ENCODE measurements at places on chromosomes 4 and X. TPM values are rescaled to one million over a fixed set of nuclear protein-coding genes. Genes with fewer than 3 reads are reported as not detected.

GRCh38 chr4:86386817-86387415 lies 27.1 kb upstream of the MAPK10 start:
- H3K27me3 ChIP-seq = no peaks in the 10 kb centered on the region
- H3K27ac ChIP-seq = no peak overlapping the region
- no peak for DNase-seq
- no peak overlapping the region for H3K4me3 ChIP-seq
- H3K36me3 ChIP-seq = no peaks in the 10 kb centered on the region

DNA sequence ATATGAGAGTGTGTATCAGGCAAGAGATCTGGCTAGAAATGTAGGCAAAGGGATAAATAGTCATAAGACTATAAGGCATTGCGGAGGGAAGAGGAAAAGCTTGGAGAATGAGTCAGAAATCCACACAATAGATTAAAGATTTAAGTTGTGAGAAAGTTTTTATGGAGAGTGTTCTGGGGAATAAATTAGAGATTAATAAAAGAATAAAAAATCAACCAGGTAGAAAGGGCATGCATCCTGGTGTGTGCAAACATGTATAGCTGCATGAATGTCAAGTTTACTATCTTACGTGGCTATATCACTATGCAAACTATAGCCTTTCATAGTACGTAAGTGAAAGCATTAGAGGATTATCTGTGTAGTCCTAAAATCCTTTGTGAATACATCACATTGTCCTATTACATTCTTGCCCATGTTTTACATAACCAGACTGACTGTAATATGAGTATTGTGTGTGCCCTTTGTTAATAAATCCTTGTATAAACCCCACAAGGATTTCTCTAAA lies 36.9 kb downstream of the SNCA start:
- no peaks in the 10 kb centered on the region for H3K36me3 ChIP-seq
- no peaks in the 10 kb centered on the region for H3K27me3 ChIP-seq
- no peaks in the 10 kb centered on the region for H3K4me1 ChIP-seq
- no peak overlapping the region for H3K27ac ChIP-seq

The TMEM144 gene
- 10.0 TPM for total RNA-seq

The NUDT10 gene
- 8.0 TPM for total RNA-seq

DNA sequence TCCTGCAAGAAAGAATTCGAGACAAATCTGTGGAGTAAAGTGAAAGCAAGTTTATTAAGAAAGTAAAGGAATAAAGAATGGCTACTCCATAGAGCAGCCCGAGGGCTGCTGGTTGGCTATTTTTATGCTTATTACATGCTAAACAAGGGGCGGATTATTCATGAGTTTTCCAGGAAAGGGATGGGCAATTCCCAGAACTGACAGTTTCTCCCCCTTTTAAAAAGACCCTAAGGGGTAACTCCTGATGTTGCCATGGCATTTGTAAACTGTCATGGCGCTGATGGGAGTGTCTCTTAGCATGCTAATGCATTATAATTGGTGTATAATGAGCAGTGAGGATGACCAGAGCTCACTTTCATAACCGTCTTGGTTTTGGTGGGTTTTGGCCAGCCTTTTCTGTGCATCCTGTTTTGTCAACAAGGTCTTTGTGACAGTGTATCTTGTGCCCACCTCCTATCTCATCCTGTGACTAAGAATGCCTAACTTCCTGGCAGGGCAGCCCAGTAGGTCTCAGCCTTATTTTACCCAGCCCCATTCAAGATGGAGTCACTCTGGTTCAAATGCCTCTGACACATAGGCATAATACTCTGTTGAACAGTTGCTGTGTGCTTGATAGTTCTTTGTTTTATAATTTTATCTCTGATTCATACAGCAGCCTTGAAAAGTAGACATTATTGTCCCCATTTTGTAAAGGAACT lies 25.8 kb downstream of the GAB1 start:
- H3K36me3 ChIP-seq = no peaks in the 10 kb centered on the region
- H3K27me3 ChIP-seq = no peaks in the 10 kb centered on the region
- H3K4me3 ChIP-seq = no peak overlapping the region
- no peak for DNase-seq

- H3K4me3 ChIP-seq = no peak overlapping the region
- no peak for DNase-seq
- no peak overlapping the region for H3K27ac ChIP-seq
Measured at GRCh38 chr4:56937262-56937661, 29.6 kb downstream of the REST start.

The CACNA1F gene
- 0.16 TPM for total RNA-seq

DNA sequence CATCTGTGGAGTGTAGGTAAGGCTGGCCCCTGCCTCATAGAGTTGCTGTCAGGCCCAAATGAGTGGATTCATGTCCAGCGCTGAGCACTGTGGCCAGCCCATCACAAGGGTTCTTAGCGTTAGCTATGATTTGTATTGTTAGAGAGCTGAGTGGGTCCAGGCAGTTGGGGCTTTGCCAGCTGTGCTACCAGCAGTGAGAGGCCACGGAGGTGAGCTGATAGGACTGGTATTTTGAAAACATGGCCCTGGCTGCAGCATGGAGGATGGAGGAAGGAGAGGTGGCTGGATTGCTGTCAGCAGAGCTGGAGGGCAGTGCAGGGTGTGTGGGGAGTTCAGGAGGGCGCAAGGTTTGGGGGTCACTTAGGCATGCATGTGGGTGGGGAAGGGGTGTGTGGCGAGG lies 69.8 kb downstream of the PSAPL1 start:
- H3K4me1 ChIP-seq = no peaks in the 10 kb centered on the region
- no peak overlapping the region for H3K27ac ChIP-seq
- no peaks in the 10 kb centered on the region for H3K27me3 ChIP-seq
- DNase-seq = no peak
- H3K4me3 ChIP-seq = no peak overlapping the region

GRCh38 chr4:55609393-55609866 lies 17.4 kb upstream of the PDCL2 start:
- no peak for DNase-seq
- H3K27me3 ChIP-seq = no peaks in the 10 kb centered on the region
- H3K4me3 ChIP-seq = no peak overlapping the region

GRCh38 chrX:25755194-25755593 lies 382.9 kb upstream of the MAGEB18 start:
- no peaks in the 10 kb centered on the region for H3K4me1 ChIP-seq
- DNase-seq = no peak
- no peak overlapping the region for H3K4me3 ChIP-seq

- H3K36me3 ChIP-seq = no peaks in the 10 kb centered on the region
- H3K27me3 ChIP-seq = no peaks in the 10 kb centered on the region
- H3K4me3 ChIP-seq = no peak overlapping the region
- DNase-seq = no peak
- H3K27ac ChIP-seq = no peak overlapping the region
Measured at GRCh38 chr4:142248946-142249345, 597.2 kb downstream of the INPP4B start.

- H3K4me3 ChIP-seq = no peak overlapping the region
- no peak for DNase-seq
- H3K4me1 ChIP-seq = peaks cover 40% of the 10 kb centered on the region
- no peaks in the 10 kb centered on the region for H3K36me3 ChIP-seq
- H3K27ac ChIP-seq = no peak overlapping the region
- H3K27me3 ChIP-seq = no peaks in the 10 kb centered on the region
Measured at GRCh38 chr4:122665161-122665929, 44.5 kb upstream of the IL21 start.

DNA sequence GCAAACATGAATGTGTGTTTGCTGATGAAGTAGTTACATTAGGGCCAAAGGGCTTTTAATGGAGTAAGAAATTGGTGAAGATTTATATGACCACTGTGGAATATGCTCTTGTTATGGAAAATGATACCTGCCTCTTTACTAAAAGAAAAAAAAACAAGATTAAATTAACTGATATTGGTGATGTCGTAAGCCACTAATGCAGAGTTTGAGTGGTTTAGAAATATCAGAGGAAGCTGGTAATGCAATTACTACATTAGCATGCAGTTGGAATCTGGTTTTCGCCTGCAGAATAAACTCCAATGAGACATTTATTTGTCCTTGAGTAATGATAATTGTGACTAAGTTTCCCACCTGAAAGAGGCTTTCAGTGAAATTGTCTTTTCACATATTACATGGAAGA lies 597.9 kb downstream of the GALNTL6 start:
- no peaks in the 10 kb centered on the region for H3K4me1 ChIP-seq
- H3K36me3 ChIP-seq = no peaks in the 10 kb centered on the region
- no peak overlapping the region for H3K27ac ChIP-seq
